Caki2 (cell line): ENCODE measurements at places on chromosomes 16 and 17. TPM values are rescaled to one million over a fixed set of nuclear protein-coding genes. Genes with fewer than 3 reads are reported as not detected.
A peak's percentile ranks its signal among the peaks of the same experiment; 100 is the strongest.

ITGA2B gene
- total RNA-seq = 0.26 and 3.3 TPM in 2 replicates

- peak; percentile 11 for DNase-seq
These were observed 46.6 kb upstream of the GRIN2A start for GRCh38 chr16:10228779-10229178.

DNA sequence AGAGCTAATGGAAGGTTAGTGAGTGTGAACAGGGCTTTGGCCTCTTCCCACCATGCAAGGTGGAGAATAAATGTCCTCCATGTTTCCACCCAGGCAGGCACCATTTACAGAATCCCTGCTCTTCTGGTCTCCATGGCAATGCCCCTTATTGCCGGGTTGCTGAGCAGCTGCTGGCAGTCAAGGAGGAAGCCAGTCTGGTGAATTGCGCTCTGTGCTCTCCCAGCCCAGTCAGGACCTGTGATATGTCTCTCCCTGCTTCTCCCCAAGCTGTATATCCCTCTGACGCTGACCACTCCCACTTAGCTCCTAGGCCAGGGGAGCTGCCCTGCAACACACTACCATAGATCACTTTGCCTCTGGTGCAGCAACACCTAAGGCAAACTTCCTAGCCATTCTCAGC, 402.1 kb upstream of the ERCC4 start:
- DNase-seq = no peak

DNA sequence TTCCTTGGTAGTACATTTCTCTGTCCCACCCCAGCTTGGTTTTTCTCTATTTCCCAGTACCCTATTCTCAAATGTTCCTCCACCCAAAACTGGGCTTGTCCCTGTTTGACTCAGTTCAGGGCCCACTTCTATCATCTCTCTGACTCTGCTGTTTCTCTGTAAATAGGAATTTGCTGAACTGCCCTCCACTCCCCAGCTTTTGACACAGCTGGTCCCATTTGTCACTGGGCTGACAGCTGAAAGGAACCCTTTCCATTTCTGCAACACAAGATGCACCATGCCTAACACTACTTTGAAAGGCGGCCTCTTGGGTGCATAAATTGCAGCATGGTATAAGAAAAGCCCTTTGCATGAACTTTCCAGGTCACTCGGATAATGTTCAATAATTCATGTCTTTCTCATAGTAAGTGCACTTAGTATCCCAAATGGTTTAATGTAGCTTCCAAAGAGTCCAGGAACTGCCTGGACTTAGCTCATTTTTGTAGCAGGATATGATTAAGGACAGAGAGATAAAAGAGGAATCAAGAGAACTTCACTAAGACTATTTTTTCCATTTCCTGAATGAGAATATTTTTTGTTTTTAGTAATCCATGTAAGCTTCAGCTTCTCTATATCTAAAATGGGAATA, 256.7 kb downstream of the CDH11 start:
- no peak for DNase-seq

DNA sequence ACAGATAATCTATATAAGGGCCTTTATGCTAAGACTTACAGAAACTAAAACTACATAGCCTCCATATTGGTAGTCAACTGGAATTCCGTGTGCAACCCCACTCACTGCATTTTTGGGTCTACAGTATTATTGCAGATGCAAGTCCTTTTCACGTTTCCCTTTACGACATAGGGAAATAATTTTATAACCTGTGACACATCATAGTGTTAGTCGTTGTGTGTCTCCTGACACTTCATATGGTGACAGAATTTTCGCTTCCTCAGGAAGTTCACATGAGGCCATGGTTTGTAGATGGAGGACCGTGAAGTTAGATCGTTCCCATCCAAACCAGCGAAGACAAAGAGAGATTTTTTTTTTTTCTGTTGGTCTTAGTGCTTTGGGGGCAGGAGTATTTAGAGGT, 15.7 kb upstream of the MRC2 start:
- DNase-seq = no peak

SEZ6L2 gene
- 50.1 and 68.9 TPM in 2 replicates for total RNA-seq
